Stimulated activated CD4-positive, alpha-beta T cell treated with anti-CD3 and anti-CD28 coated beads, Interleukin-15, amount 100 ng/mL, for 1 hour (primary cell): ENCODE measurements at places on chromosomes 12 and 14.

- no peak for DNase-seq
Measured at GRCh38 chr12:8860165-8860961, 37.9 kb downstream of the A2ML1 start.

DNA sequence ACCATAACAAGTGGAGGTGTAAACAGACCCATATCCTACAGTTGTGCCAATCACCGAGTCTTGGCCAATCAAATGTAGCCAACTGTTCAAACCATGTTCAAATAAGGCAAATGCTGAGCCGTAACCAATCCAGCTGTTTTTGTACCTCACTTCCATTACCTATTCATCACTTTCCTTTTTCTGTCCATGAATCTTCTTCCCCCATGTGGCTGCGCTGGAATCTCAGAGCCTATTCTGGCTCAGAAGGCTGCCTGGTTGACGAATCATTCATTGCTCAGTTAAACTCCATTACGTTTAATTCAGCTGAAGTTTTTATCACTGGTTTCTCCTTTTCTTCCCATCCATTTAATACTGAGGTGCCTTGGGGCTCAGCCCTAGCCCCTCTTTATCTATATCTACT, 71.1 kb downstream of the TBC1D30 start:
- no peak for DNase-seq

DNA sequence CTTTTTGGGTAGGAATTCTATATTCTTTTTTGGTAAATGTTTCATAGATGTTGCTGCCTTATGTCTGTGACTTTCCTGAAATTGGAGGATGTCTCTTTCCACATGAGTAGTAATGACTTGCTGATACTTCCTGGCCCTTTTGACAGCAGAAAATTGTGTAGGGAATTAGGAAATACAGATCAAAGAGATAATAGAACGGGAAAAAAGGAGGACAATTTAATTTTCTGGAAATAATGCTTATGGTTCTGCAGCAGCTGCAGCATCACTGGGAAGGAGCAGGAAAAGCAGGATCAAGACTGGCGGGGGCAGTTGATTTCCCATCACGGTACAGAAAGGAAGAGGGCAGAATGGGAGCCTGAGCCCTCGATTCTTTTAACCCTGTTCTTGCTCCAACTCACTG, 68.8 kb upstream of the PZP start:
- no peak for DNase-seq

DNA sequence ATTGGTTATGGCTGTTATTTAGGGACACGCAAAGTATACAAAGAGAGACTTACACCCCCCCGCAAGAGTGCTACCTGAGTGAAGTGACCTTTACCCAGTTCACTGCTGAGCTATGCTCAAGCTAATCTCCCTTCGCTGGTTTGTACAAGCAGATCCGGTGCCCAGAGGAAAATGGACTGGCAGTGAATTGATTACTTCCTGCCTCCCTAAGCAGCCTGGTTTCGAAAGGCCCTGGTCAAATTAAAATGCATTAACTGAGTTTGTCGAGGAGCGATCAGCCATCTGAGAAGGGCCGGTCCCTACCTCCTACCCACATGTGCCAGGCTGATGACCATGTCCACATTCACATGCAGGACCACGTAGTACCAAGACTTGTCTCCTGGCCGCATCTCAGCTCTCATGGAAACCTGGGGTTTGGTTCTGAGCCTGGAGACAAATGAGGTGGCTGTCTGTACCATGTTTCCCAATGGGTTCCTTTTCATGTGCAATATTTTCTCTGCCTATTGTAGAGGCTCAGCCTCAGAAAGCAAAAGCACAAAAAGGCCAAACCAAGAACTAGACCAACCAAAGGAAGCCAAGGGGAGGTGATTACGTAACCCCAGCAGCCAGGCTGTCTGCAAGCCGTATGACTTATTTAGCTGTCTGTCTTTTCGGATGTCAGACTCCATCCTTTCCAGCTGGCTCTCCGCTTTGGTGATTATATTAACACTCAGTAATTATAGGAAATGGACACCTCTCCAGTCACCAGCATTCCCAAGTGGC, 284.7 kb upstream of the PWP1 start:
- DNase-seq, result no peak

- DNase-seq, result no peak
Measured at GRCh38 chr12:80979816-80980215, 42.1 kb upstream of the LIN7A start.

GRCh38 chr14:33527023-33527634, 423.7 kb downstream of the EGLN3 start:
- no peak for DNase-seq

- no peak for DNase-seq
Measured at GRCh38 chr14:58108717-58109116, 43.3 kb downstream of the ARMH4 start.

- DNase-seq, result no peak
Measured at GRCh38 chr14:101723061-101723595, 38.4 kb upstream of the PPP2R5C start.

- DNase-seq, result no peak
Measured at GRCh38 chr14:87745507-87746118, 247.4 kb downstream of the GALC start.

GRCh38 chr12:22101749-22102243, 55.8 kb downstream of the CMAS start:
- DNase-seq, result no peak

DNA sequence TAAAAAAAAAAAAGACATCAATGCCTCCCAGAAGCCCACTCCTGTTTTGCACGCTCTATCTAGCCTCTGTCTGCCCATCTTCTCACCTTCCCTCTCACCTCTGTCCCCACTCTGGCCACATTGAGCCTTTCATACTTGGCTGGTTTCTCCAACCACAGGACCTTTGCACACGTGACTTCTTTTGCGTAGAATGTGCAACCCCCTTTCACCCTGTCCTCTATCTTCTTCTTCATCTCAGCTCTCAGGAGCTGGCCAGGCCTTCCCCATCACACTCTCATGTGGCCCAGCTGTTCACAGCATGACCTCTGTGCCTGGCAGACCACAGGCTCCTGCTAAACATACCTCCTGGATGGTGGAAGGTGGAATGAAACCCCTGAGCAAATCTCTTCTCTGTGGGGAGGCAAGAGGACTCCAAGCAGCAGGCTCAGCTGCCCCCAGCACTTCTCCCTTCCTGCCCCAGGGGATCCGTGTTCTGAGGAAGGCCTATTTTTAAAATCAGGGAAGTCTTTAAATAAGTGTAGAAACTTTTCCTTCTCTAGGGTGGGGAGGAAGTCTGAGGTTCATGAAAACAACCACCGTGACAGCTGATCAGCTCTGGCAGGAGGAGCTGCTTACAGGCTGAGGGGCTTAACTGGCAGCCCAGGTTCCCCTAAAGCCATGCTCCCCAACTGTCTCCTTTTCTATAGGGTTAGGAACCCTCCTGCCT, 11.6 kb downstream of the HVCN1 start:
- no peak for DNase-seq

GRCh38 chr12:109115758-109116610, at the start of gene ACACB:
Gene ACACB (plus strand): TSS chr12:109116587. CDS start chr12:109139406, 22,819 bp downstream.
- DNase-seq, result no peak

- no peak for DNase-seq
Measured at GRCh38 chr14:103132381-103133209, 9.3 kb downstream of the TNFAIP2 start.

- no peak for DNase-seq
Measured at GRCh38 chr12:2334689-2335088, 281.9 kb downstream of the CACNA1C start.

GRCh38 chr12:86948851-86949250, 692.7 kb upstream of the MGAT4C start:
- no peak for DNase-seq

DNA sequence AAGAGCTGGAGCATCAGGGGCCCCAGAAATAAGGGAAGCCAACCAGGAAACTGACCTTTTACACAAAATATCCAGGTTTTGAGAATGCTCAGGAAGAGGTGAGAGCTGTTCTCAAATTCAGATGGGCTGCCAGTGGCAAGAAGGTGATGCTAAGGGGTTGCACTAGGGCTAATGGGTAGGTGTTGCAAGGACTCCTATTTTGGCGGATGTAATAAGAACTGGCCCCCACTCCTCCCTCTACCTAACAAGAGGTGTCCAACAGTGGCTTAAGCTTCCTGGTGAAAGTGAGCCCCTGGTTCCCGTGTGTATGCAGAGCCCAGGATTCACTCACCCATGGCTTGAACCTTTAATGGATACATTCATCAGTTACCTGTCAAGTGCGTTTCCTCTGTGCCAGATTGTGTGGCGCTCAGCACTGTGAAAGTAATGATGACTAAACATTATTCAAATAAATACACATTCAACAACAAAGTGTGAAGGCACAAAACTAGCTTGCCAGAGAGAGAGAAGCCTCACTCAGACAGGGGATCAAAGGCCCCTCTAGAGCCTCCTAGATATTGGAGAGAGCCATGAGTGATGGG, 705 bp upstream of the CHGA start:
- DNase-seq, result no peak

- DNase-seq, result no peak
Measured at GRCh38 chr12:6420364-6420763, 24.4 kb upstream of the CD27 start.

DNA sequence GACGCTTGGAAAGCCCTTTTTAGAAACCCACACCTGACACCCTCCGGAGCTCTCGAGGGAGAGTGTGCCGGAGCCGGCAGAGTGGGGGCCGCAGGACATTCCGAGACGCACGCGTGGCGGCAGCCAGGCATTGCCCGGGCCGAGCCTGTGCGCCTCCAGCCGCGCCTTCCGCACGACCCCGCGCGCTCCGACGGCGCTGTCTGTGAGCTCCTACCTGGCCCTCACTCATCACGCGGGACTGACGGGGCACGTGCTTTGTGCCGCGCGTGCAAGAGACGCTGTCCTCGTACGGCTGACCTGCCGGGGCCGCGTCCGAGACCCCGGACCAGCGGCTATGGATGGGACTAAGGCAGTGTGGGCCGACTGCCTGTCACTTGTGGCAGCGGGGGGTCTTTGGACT, 5.2 kb downstream of the GALNT9 start:
- DNase-seq, result no peak

DNA sequence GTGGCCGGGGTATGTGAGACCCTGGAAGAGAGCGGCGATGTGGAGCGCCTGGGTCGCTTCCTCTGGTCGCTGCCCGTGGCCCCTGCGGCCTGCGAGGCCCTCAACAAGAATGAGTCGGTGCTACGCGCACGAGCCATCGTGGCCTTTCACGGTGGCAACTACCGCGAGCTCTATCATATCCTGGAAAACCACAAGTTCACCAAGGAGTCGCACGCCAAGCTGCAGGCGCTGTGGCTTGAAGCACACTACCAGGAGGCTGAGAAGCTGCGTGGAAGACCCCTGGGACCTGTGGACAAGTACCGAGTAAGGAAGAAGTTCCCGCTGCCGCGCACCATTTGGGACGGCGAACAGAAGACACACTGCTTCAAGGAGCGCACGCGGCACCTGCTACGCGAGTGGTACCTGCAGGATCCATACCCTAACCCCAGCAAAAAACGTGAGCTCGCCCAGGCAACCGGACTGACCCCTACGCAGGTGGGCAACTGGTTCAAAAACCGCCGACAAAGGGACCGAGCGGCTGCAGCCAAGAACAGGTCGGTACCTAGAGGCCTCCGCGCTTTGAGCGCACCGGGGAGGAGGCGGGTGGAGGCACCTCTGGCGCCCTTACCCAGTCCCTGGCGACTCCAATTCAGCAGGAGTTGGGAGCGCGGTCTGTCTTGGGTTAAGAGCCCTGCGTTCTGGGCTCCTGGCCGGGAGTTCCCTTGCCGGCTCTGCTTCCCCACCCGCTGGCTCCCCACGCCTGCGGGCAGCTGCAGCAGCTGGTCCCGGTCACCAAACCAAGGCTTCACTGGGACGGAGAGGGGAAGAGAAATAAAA, 700 bp downstream of the SIX6 start:
- no peak for DNase-seq

GRCh38 chr12:91978143-91978542, 167.5 kb downstream of the BTG1 start:
- no peak for DNase-seq

GRCh38 chr12:81949841-81950308, 190.7 kb upstream of the PPFIA2 start:
- no peak for DNase-seq

GRCh38 chr12:112347581-112347982, 34.6 kb downstream of the HECTD4 start:
- DNase-seq, result no peak

GRCh38 chr12:55256831-55257230, 12.4 kb downstream of the OR6C74 start:
- no peak for DNase-seq

DNA sequence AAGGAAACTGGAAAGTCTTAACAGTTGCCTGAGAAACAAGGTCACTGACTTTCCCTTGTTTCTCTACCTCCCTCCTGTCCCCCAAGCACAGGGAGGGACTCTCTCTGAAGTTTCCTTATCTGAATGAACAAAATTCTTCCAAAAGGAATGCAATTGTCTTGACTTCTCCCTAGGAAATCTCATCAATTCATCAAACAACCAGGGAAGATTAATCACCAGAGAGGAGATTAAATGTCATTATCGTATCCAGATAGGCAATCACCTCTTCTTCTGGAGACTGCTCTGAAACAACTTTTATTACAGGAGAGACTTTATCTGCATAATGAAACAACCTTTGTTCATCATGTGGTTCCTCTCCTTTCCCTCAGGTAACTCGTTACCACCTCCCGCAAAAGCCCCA, 431.4 kb downstream of the SLC16A7 start:
- DNase-seq, result no peak

DNA sequence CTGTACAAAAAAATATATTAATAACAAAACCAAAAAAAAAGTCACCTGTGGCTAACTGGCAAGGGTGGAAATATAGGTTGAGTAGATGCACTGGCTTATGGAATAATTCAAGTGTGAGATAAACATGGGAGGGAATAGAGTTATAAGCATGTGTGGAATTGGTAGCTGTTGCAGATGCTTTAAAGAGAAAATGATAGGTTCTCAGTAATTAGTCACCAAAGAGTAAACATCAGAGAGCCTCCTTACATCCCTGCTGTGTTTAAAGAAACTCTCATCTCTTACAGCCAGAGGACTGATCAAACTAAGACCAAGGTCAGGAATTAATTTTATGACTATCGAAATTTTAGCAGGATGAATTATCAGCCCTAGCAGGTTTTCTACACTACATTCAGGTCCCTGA, 70.5 kb downstream of the EGLN3 start:
- no peak for DNase-seq

DNA sequence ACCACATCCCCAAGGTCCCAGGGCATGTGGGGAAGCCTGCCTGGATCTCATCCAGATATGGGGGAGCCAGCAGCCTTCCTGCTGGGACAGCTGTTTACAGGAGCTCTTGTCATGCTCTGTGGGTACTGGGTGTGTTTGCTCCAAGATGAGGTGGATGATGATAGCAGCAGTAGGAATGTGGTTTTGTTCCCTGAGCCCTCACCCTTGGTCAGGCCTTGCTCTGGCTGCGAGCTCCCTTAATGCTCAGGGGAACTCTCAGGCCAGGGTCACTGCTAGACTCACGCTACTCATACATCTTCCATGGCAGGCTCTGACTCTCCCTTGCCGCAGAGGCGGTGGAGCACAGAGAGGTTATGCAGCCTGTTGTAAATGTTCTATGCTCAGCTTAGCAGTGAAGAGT, 990.3 kb downstream of the AACS start:
- DNase-seq, result no peak

- no peak for DNase-seq
Measured at GRCh38 chr12:107661830-107662229, 23.8 kb upstream of the PWP1 start.
